ENCODE measurements at places on chromosomes 5 and 9.
A peak's percentile ranks its signal among the peaks of the same experiment; 100 is the strongest.

DNA sequence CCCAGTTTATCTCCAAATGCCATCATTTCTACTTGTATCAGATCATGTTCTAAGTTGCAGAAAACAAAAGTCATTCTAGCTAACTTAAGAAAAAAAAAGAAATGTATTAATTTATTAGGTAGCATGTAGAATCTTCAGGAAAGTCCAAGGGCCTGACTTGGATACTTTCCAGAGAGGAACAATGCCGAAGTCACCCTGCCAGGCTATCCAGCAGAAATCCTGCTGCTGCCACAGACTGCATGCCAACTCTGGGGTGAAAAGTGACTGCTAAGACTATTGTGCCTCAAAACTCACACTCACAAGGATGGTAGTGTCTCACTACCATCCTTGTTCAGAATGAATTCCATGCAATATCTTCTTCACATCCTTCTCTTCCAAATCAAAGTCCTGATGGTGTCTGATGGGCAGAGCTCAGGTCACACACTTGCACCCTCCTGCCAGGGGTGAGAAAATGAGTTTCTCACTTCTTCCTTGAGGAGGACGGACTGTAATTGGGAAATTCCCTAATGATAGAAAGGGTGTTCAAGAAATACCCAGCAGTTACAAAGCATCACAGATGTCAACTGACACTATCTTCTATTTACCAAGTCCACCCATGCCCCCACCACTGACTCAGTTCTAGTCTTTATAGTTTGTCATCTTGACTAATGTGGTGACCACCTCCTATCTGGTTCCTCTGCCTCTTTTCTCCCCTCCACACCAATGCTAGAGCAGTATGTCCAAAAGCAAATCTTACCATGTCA lies 279.4 kb downstream of the CWC27 start:
- peak; percentile 37 for DNase-seq

- DNase-seq, result no peak
Observed at GRCh38 chr9:137458194-137459151, 661 bp downstream of the NSMF start.

- no peak for DNase-seq
Observed at GRCh38 chr9:120256146-120256545, 323.8 kb downstream of the CDK5RAP2 start.

GRCh38 chr9:72444435-72444834 lies 77.0 kb upstream of the TMC1 start:
- no peak for DNase-seq

GRCh38 chr5:133935667-133935940 lies 32.8 kb downstream of the C5orf15 start:
- no peak for DNase-seq

- DNase-seq, result no peak
Observed at GRCh38 chr5:94815313-94816039, 197.0 kb downstream of the SLF1 start.

DNA sequence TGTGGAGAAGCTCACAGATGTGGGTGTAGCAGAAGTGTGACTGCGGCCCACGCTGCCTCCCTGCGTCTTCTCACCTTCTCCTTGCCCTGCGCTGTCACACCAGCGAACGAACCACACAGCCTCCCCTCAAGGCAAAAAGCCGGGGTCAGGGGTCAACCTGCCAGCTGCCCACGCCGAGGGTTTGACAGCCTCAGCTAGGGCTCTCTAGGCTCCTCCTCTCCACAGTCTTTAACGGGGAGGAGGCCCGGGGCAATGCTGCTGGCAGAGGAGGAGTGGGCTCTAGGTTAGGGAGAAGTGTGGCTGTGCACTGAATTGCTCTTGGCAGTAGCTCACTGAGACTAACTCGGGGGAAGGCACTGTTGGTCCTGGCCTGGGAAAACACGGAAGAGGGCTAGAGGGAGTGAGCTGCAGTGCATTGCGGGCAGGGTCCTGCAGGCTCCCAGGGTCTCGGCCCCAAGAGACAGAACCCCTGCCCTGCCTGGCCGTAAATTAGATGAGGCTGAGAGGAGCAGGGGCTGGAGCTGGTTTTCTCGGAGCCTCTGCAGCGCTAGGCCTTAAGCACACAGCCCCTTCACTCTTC lies 4.2 kb upstream of the TRIM52 start:
- DNase-seq, result no peak

GRCh38 chr5:128674837-128675446 lies 136.9 kb upstream of the FBN2 start:
- DNase-seq, result peak; percentile 63

DNA sequence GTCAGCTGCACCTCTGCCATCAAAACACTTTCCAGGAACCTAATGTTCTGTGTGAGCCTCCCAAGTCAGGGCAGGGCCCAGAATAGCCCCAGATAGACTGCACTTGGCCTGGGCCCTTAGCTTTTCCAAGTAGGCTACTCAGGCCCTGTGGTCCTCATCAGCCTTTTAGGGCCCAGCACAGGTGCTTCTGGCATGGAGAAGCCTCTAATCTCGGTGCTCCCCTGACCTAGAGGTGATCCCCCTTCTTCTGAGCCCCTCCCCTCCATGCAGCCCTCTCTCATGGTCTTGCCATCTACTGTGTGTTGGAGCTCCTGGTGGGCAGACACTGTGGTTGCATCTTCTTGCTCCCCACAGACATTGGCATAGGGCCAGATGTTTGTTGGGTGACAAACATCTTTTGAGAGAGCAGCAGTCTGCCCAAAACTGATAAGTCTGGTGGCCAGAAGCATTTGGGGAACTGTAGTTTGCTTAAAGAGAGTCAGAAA lies 28.1 kb downstream of the FRMPD1 start:
- no peak for DNase-seq

DNA sequence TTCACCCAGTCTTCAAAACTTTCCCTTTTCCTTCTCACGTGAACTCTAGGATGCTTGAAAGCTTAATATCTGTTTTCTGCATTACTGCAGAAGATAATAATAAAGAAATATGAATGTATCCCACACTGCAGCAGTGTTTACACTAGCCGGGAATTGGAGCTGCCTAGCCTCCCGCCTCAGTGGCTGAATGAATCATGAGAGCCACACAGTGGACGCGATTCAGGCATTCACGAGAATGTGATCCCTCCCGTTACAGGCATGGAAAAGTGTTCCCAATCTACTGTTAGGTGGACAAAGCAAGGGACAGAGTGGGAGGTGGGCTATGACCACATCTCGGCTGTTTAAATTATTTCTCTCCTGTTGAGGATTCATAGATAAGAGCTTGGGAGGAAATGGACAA lies 69.4 kb upstream of the CTSL start:
- DNase-seq, result peak; percentile 67

- no peak for DNase-seq
Observed at GRCh38 chr9:89639367-89639795, 34.6 kb downstream of the GADD45G start.

DNA sequence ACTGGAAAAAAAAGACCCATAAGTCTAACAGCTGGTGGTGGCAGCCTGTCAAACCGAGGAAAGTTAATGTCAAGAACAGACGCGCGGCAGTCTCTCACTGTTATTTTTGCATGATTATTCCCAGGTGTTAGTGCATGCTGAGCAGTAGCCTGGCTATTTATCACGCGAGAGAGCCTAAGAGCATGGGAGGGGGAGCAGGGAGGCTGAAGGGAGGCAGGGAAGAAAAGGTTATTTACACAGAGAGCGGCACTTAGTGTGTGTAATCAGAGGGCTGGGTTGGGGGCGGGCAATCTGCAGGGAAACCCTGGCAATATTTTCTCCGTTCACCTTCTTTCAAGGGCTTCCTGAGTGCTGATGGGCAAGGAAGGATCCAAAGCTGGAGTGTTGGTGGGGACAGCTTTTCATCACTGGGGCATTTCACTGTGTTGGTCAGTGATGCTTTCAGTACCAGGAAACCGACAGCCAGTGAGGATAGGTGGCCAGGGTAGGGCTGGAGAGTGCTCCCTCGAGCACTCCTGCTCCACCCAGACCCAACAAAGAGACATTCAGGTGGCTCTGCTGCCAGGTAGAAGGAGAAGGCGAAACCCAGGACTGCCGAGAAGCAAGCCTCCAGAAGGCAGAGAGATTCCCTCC lies 39.6 kb downstream of the ZNF608 start:
- DNase-seq, result no peak

GRCh38 chr5:41722359-41722950 lies 147.8 kb downstream of the OXCT1 start:
- DNase-seq, result peak; percentile 26

DNA sequence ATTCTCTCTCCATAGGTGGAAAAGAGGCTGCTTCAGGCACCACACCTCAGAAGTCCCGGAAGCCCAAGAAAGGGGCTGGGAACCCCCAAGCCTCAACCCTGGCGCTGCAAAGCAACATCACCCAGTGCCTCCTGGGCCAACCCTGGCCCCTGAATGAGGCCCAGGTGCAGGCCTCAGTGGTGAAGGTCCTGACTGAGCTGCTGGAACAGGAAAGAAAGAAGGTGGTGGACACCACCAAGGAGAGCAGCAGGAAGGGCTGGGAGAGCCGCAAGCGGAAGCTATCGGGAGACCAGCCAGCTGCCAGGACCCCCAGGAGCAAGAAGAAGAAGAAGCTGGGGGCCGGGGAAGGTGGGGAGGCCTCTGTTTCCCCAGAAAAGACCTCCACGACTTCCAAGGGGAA lies 16.4 kb downstream of the CD74 start:
- no peak for DNase-seq

- peak; percentile 46 for DNase-seq
Observed at GRCh38 chr5:172106511-172107356, 81.3 kb downstream of the STK10 start.

DNA sequence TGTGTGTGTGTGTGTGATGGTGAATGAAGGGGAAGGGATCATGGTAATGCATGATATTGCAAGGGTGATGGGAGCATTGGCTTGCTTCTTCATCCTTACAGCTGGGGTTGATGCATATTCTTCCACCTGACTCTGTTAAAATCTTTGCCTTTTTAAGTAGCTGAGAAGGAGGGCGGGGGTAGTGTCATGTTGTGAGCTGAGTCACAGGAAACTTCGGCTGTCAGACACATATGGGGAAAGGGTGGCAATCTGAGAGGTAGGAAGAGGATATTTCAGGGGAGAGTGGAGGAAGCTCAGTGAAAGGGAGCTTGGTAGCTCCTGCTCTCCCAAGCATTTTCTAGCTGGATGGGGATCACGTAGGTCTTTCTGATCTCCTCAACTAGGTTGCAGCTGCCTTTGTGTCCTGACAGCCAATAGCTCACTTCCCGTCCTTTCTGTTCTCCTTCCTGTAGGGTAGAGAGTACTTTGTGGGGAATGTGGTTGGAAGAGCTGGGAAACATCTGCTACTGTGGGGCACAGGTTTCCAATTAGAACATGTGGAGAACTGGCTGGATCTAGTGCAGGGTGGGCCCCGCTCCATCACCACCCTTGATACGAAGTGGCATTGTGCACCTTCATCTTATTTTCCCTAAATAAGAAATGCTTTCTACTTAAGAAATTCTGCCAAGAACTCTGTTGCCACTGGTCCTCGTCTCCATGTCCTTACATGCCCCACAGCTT lies 18.1 kb upstream of the CLK4 start:
- no peak for DNase-seq

Measured in endothelial cell of umbilical vein (primary cell).